ENCODE measurements at places on chromosomes 11 and 22.

GRCh38 chr11:94794287-94795168 is 26.4 kb downstream of the AMOTL1 start:
- peak; percentile 98 for DNase-seq

GRCh38 chr11:106276859-106277436 is 199.5 kb downstream of the AASDHPPT start:
- DNase-seq = peak; percentile 59

GRCh38 chr11:123145661-123146060 is 49.4 kb downstream of the CLMP start:
- no peak for DNase-seq

DNA sequence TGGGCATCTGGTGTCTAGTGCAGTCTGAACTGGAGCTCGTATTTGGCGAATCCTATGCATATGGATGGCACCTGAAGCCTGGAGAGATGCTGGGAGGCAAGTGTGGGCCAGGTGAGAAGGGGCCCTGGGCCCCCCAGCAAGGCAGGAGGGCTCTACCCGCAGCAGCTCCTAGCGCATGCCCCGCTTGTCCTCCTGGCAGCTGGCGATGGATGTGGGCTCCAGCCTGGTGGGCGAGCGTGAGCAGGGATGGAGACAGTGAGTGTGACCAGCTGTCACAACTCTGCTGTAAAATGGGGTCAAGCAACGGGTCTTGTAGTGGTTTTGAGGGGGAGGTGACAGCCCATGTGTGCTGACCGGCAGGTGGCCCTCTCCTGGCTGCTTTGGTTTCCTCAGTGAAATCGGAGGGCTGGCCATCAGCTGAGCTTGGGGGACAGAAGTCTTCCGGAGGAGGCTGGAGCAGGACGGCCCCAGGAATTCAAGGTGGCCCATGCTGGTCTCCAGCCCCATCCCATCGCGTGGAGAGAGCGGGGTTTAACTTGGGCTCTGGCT is 12.0 kb downstream of the FRMD8 start:
- no peak for DNase-seq

DNA sequence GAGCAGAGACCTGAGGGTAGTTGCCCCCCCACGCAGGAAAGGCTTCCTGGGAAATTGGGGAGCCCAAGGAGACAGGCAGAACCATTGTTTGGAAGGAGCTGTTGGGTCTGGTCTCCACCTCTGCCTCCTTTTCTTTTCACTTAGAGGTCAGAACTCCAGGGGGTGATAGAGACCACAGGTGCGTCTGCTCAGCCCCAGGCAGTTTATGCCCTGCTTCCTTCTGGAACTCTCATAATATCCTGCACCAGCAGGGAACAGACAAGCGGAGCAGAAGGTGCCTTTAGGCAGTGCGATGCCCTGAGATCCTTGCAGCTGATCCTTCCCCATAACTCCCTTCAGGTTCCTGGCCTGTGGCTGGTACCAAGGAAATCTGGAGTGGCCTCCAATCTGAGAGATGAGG is 120.2 kb downstream of the NECTIN1 start:
- no peak for DNase-seq

DNA sequence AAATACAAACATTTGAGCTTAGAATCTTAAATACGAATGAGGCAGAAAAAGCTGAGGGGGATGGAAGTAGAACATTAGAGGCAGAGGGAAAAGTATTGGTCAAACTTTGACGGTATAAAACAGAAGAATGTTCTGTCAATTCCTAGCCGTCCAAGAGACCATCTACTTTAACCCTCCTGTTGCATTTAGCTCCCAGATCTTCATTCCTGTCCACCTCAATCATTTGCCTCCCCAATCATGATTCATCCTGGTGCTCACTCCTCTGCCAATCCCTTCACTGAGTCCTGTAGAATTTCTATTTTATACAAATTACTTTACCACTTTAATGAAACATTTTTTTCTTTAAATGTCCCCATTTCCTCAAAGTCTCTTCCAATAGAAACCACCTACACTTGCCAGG is 28.2 kb downstream of the C2CD3 start:
- no peak for DNase-seq

- DNase-seq = peak; percentile 64
Observed at GRCh38 chr22:21755851-21756284, 20.3 kb upstream of the YPEL1 start.

GRCh38 chr11:75476739-75477613 is 44.0 kb upstream of the KLHL35 start:
- no peak for DNase-seq

- peak; percentile 36 for DNase-seq
Observed at GRCh38 chr22:38872831-38873248, 824 bp upstream of the CBX6 start.

- no peak for DNase-seq
Observed at GRCh38 chr11:74476536-74476935, 9.2 kb upstream of the KCNE3 start.

DNA sequence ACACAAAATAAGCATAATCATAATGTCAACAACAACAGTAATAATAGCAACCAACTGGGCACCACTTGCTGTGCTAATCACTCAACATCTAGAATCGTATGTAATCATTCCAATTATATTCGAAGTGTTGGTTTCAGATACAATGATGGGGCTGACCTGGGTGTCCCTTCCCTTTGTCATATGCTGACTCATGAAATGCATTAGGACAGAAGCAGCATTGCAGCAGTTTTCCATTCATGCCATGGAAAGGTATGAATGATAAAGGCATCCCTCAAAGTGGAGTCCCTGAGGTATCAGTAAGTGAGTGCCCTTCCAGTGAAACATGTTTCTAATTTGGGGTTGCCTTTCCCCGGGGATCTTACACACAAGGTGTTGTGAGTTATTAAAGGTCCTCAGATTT is 46.3 kb upstream of the ANO3 start:
- no peak for DNase-seq

- DNase-seq = peak; percentile 90
Observed at GRCh38 chr11:114081641-114082414, 22.3 kb downstream of the ZBTB16 start.

GRCh38 chr22:49228431-49229037 is 599.1 kb downstream of the BRD1 start:
- no peak for DNase-seq

DNA sequence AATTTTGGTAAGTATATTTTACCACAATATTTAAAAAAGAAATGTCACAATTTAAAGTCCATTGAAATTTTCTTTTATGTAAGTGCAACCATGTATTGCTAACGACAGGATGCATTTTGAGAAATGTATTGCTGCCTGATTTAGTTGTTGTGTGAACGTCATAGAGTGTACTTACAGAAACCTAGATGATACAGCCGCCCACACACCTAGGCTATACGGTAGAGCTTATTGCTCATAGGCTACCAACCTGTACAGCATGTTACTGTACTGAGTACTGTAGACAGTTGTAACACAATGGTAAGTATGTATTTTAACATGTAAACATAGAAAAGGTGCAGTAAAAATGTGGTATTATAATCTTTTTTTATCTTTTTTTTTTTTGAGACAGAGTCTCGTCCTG is 48.1 kb downstream of the CBL start:
- no peak for DNase-seq

- DNase-seq = no peak
Observed at GRCh38 chr22:44328762-44329161, 16.0 kb upstream of the SHISAL1 start.

DNA sequence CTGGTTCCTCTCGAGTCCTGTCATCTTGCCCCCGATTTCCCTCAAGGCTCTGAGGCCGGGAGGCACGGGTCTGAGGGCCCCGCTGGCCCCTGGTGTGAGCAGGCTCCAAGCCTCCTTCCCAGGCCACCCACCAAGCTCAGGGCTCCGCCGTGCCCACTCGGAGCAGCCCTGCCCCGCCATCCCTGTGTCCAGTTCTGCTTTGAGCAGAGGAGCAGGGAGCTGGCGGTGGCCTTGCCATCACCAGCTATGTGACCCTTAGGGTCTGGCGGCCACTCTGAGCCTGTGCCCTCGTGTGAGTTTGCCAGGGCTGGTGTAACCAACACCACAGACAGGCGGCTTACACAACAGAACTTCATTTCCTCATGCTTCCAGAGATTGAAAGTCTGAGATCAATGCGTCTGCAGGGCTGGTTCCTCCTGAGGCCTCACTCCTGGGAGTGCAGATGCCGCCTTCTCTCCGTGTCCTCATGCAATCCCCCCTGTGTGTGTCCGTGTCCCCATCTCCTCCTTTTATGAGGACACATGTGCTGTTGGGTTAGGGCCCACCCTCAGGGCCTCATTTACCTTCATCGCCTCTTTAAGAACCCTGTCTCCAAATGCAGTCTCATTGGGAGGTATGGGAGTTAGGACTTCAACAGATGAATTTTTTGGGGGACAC is 36.5 kb upstream of the CELSR1 start:
- DNase-seq = no peak

Measured in fibroblast of pulmonary artery (primary cell).